ENCODE measurements at places on chromosomes 6 and 20. TPM values are rescaled to one million over a fixed set of nuclear protein-coding genes. Genes with fewer than 3 reads are reported as not detected.
A peak's percentile ranks its signal among the peaks of the same experiment; 100 is the strongest.

DNA sequence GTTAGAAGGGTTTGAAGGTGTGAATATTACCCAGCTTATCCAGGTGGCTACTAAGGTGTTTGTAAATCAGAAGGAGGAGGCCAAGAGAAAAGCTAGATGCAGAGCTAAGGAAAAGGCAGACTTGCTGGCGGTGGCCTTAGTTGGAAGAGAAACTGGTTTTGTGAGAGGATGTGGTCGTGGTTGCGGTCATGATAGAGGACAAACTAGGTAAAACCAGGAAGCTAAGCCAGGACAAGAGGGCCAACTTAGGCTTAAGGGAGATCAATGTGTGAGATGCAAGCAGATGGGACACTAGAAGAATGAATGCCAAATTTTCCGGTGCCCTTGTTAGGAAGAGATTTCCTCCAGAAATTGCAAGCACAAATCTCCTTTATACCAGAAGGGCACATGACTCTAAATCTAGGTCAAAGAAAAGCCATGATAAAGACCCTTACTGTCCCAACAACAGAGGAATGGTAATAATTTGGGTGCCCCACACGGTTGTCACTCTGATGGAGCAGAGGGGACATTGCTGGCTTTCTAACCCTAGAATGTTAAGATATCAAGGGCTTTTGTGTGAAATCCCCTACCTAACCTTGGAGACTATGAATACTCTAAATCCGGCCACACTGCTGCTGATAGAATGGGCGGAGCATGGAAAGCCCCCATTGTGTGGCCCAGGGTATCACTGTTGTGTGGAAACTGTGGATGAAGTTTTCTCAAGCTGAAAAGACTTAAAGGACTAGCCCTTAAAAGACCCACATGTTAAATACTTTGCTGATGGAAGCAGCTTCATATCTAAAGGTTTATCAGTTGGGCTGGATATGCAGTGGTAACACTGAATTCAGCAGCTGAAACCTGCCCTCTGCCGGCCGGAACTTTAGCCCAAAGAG is 7.8 kb downstream of the IL22RA2 start:
- DNase-seq: no peak

GRCh38 chr6:11236076-11236750 is 3.7 kb upstream of the NEDD9 start:
- no peak for DNase-seq

DNA sequence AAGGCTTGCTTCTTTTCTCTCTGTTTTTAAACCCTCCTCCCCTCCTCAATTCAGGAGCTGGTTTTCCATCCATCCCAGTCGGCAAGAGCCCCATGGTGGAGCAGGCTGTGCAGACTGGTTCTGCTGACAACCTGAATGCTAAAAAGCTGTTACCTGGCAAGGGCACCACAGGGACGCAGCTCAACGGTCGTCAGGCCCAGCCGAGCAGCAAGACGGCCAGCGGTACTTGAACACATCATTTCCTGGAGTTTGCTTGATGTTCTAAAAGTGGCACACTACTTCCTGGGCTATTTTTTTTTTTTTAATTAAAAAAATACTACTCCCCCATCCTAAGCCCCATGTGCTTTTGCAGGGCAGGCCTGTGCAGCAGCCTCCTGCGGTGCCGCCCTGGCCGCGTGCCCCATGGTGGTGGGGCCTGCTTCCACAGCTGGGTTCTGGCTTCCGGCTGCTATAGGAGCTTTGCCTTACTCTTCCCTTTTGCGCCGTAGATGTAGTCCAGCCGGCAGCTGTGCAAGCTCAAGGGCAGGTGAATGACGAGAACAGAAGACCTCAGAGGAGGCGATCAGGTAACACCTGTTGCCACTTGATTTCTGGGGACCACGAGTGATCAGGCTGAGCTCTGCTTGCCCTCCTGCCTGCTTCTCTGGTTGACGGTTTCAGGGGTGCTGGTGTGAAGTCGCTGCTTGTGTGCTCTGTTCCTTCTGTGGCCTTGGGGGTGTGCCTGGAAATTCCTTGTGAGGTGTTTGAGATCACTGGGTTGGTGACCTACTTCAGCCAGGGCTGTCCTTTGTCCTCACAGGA is 7.7 kb downstream of the LSM14B start:
- DNase-seq: no peak

- DNase-seq: no peak
Observed at GRCh38 chr6:3471711-3472110, 14.9 kb upstream of the SLC22A23 start.

DNA sequence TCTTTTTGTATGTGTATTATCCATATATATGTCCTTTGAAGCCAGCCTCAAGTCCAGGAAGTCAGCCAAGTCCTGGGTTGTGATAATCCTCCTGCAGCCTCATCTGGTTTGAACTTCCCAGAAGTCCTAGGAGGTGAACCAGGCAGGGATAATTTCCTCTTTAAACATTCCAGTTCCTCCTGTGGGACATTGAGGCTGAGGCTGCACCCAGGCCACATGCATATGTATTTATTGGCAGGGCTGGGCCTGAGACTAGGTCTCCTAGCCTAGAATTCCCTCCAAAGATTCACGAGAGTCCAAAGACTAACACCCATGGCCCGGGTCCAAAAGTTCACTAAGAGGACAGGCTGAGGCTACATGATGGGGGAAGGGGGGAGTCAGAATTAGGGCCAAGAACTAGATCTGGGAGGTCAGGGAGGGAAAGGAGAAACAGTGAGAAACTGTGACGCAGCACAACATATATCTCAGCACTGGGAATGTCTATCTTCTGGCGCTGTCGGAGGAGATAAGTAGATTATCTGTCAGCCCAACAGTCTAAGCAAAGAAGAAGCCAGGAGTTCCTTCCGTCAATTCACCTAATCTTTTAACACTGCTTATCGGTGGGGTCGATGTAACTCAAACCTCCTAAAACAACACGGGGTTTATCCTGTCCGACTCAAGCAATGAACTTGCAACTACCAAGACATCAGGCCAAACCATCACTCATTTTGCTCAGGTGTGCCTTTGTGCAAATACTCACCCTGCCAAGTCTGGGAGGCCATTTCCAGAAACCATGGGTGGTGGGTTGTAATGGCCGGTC is 43.3 kb downstream of the SNX5 start:
- peak; percentile 52 for DNase-seq

- DNase-seq: no peak
Observed at GRCh38 chr6:134787261-134787877, 162.5 kb downstream of the ALDH8A1 start.

DNA sequence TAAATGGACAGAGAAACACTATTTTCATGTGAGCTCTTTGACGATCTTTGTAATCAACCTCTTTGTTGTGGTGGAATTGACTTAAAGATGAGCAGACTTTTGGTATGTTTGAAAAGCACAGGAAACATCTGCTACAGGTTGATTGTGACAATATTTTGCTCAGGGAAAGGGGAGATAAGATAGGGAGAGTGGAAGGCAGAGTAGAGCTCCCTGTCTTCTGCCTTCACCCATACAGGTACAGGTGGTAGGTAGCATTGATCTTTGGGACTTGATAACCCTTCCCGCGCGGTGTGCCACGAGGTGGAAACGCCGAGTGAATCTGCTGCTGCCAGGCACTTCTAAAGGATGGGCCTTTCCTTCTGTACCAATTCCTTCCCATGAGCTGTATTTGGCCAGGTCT is 183.6 kb downstream of the UTRN start:
- no peak for DNase-seq

C6orf58 gene
- total RNA-seq: not detected

FAM83B gene
- 14.5 TPM for total RNA-seq

DNA sequence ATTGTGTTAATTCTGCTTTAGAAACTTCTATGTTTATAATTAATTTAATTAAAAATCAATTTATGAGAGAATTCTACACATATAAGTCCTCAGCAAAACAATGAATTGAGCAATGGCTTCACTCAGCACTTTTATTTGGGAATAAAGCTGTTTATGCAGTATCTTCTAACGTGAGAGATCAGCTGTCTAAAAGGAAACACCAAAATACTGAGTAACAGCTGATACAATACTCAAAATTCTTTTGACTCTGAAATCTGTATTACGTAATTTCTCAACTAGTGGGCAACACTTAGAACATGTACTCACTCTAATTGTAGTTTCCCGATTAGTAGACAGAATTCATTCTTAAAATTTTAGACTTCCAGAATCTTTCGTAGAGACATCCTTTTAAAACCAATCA is 49.8 kb downstream of the MAP3K7 start:
- DNase-seq: no peak

DNA sequence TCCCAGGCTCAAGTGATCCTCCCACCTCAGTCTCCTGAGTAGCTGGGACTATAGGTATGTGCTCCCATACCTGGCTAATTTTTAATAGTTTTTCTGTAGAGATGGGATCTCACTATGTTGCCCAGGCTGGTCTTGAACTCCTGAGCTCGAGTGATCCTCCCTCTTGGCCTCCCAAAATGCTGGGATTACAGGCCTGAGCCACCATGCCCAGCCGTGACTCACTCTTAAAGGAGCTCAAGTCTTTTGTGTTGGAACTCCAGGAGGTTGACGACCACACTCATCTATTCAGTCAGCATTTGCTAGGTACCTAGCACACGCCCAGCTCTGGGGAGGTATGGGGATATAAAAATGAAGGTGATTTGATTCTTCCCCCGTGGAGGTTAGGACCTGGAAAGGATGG is 62.8 kb downstream of the UTRN start:
- DNase-seq: no peak
